PC-3 (cell line): ENCODE measurements at places on chromosomes 12 and 14. TPM values are rescaled to one million over a fixed set of nuclear protein-coding genes. Genes with fewer than 3 reads are reported as not detected.

The TAS2R13 gene
- 0.11 and 0.86 TPM in 2 replicates for total RNA-seq

The HOXC11 gene
- total RNA-seq: 0.84 and 1.2 TPM in 2 replicates

The MUCL1 gene
- total RNA-seq: not detected in 2 replicates

The POMT2 gene
- total RNA-seq: 57.6 and 67.6 TPM in 2 replicates

The GYS2 gene
- total RNA-seq: not detected in 2 replicates

The GPR84 gene
- total RNA-seq: not detected in 2 replicates

- no peaks in the 10 kb centered on the region for H3K27me3 ChIP-seq
- no peaks in the 10 kb centered on the region for H3K36me3 ChIP-seq
- DNase-seq: no peak
- H3K27ac ChIP-seq: no peak overlapping the region
Measured at GRCh38 chr12:6956021-6956727, 5.0 kb downstream of the PTPN6 start.

GRCh38 chr12:72081777-72082176 lies 143.1 kb downstream of the TPH2 start:
- no peak for DNase-seq
- no peaks in the 10 kb centered on the region for H3K36me3 ChIP-seq
- no peak overlapping the region for H3K4me3 ChIP-seq
- no peak overlapping the region for H3K27ac ChIP-seq

DNA sequence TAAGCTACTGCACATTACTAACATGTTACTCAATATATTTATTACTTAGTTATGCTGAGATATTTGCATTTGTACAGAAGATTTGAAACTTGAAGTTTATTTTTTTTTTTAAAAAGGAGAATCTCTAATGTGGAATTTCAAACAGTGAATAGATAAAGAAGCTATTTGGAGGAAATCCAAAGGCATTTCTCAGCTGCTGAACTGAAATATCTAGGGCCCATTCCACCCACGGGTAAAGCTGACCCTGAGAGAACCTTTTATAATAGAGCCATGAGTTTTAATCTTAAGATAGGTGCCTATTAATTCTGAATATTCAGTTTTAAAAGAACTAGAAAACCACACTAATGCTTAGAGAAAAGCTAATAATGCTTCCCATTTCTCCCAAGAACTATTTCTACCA lies 225.4 kb upstream of the CAND1 start:
- H3K4me1 ChIP-seq: peaks cover 81% of the 10 kb centered on the region
- H3K4me3 ChIP-seq: no peak overlapping the region
- no peaks in the 10 kb centered on the region for H3K36me3 ChIP-seq
- no peaks in the 10 kb centered on the region for H3K27me3 ChIP-seq

DNA sequence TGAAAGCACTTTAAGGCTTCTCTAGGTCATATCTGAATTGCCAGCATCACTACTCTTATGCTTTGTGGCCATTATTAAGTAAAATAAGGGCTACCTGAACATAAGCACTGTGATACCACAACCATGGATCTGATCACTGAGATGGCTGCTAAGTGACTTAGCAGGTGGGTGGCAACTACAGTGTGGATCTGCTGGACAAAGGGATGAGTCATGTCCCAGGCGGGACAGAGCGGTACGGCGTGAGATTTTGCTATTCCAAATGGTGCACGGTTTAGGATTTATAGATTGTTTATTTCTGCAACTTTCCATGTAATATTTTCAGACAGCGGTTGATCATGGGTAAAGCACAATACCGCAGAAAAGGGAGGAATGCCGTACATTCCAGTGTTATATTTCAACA lies 39.4 kb downstream of the MLXIP start:
- H3K4me1 ChIP-seq: peaks cover 2% of the 10 kb centered on the region; the same call in 1 of the 2 replicates
- DNase-seq: no peak
- H3K4me3 ChIP-seq: no peak overlapping the region
- H3K27me3 ChIP-seq: no peaks in the 10 kb centered on the region
- H3K27ac ChIP-seq: no peak overlapping the region
- no peaks in the 10 kb centered on the region; the same call in 1 of the 2 replicates for H3K36me3 ChIP-seq

DNA sequence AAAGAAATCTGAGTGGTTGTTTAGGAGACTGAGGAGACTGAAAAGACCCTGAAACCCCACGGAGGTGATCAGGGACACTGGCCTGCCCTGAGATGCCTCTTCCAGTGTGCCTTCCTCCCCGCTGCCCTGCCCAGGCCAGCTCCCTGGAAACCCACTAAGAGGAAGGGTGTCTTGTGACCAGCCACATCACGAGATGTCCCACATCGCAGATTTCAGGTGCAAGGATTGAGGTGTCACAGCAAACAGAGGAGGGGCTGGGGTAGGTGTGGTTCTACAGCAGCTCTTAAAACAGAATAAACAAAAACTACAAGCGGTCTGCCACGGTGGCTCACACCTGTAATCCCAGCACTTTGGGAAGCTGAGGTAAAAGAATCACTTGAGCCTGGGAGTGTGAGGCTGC lies 184.3 kb upstream of the C14orf180 start:
- no peaks in the 10 kb centered on the region for H3K4me1 ChIP-seq
- H3K27me3 ChIP-seq: peaks cover 81% of the 10 kb centered on the region
- H3K27ac ChIP-seq: no peak overlapping the region
- no peak for DNase-seq
- H3K4me3 ChIP-seq: no peak overlapping the region
- no peaks in the 10 kb centered on the region for H3K36me3 ChIP-seq

GRCh38 chr12:32516230-32516629 lies 116.9 kb downstream of the FGD4 start:
- H3K4me1 ChIP-seq: no peaks in the 10 kb centered on the region
- H3K36me3 ChIP-seq: no peaks in the 10 kb centered on the region
- no peak overlapping the region for H3K4me3 ChIP-seq
- DNase-seq: no peak

DNA sequence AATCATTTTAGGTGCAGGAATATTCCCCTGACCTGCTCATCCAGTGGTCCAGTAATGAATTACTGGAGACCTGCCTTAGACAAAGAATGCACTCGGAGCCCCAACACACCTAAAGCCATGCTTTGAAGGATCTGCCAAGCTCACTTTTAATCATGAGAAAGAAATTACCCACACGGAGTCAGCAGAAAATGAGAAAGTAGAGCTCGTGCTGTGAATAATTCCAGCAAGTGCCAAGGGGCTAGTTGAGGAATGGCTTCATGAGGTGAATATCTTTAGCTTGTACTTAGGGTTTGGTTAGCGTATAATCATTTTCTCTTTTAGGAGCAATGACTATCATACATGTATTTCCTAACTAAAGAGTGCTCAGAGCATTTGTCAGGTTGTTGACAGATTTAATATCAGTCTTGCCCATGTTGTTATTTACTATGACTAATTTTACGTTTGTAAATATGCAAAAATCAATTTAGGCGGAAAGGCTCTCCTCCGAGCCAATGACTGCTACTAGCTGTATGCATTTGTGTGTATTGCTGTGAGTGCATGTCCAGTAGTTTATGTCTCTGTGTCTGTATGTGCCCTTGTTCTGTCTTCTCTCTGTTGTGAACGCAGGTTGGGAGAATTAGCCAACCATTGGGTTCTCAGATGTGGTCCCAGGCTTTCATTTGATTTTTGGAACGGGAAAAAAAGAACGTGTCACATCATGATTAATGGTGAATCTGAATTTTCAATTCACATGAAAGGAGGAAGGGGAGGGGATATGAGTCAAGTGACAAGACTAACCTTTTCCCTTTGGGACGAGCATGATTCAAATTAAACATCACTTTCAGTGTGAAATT lies 98.4 kb downstream of the RMST start:
- peaks cover 31% of the 10 kb centered on the region for H3K4me1 ChIP-seq
- DNase-seq: peak; percentile 41
- H3K4me3 ChIP-seq: no peak overlapping the region
- no peak overlapping the region for H3K27ac ChIP-seq
- H3K36me3 ChIP-seq: no peaks in the 10 kb centered on the region
- no peaks in the 10 kb centered on the region for H3K27me3 ChIP-seq

DNA sequence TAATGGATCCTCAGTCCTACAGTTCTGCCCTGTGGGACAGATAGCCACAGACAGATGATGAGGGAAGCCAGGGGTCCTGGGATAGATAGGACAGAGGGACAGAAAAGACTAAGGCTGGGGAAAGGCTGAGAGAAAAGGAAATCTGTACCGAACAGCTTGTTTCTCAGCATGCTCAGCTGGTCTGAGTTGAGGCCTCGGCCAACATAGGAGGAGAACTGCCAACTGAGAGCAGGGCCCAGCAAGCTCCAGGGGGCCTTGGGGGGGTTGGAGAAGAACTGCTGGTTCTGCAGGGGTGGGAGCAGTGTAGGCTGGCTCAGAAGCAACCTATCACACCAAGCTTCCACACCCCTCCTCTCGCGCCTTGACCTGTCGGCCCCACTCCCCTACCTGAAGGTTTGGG lies 10.1 kb downstream of the IL23A start:
- DNase-seq: no peak

DNA sequence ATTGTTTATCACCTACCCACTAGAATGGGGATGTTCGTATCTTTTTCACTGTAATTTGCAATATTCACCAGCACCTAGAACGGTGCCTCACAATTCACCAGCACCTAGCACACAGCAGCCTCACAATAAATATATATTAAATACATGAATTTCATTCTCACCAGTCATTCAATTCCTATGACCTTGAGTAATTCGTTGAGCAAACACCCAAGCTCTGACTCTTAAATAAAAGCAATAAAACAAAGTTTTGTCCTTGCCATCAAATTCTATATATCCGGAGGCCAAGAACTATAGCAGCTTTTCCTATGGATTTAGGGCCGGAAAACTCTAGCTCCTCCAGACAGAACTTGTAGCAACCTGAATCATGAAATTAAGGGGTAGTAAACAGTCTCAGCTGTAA lies 981 bp downstream of the VTI1B start:
- peaks cover 14% of the 10 kb centered on the region for H3K36me3 ChIP-seq
- DNase-seq: peak; percentile 72
- peak overlapping the region; percentile 80 for H3K27ac ChIP-seq
- peak overlapping the region; percentile 84 for H3K4me3 ChIP-seq

DNA sequence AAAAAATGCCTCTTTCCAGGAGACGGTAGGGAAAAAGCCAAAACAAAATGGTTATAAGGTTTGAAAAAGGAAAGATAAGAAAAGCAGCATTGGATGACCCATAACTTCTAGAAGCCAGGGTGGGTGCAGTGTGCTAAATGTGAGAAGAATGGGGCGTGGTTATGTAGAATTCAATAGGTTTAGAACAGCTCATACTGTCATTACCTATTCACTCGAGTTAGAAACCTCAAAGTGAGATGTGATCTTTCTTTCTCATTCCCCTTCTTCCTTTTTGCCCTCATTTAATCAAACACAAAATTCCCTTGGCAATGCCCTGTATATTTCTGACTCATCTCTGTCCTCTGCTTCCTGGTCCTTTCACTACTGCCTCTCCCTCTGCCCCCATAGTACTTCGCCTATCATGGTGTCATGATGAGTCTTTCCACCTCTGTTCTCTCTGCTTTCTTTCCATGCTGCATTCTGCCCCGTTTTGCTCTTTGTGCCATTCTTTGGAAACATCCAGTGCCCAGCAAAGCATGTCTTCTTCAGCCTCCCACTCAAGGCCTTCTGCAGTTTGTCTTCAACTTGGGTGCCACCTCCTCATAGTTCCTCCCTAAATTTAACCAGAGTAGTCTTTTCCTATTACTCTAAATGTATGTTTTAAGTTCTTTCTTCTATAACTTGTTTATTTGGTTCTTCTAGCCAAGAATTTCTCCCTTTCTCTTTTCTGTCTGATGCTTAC lies 496.3 kb downstream of the NRXN3 start:
- H3K27me3 ChIP-seq: no peaks in the 10 kb centered on the region
- H3K4me1 ChIP-seq: no peaks in the 10 kb centered on the region
- DNase-seq: no peak

DNA sequence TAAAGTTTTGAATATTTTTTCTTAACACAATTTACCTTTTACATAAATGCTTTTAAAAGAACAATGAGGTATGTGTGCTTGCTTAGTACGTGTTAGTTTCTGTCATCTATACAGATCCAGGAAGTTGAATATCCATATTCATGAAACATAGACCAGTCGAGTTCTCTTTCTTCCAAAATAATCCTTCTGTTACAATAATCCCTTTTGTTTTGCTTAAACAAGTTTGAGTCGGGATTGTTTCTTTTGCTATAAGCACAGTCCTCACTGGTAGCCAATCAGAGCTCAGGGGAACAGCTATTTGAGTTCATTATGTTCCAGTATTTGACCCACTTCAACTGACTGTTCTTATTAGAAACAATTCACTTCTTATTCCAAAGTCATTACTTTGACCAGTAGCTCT lies 214.7 kb upstream of the FLRT2 start:
- H3K4me3 ChIP-seq: no peak overlapping the region
- no peaks in the 10 kb centered on the region for H3K27me3 ChIP-seq
- no peak for DNase-seq
- no peak overlapping the region for H3K27ac ChIP-seq

DNA sequence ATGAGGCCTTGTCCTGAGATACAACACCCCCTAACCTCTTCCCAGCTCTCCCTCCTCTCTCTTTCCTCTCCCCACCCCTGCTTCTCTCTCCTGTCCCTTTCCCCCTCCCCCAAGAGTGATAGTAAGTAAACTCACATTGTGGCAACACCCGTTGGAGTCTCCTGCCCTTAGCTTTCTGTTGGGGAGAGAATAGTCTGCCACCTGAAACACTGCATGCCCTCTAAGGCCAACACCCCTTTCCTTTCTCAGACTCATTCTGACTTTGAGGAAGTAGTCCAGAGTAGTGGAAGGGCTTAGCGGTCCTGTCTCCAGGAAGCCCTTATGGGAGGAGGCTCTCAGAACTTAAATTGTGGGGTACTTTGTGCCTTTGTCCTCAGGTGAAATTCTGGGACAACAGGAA lies 95.2 kb downstream of the PRKCH start:
- no peak for DNase-seq
- no peak overlapping the region for H3K27ac ChIP-seq
- H3K4me1 ChIP-seq: peaks cover 19% of the 10 kb centered on the region
- H3K4me3 ChIP-seq: no peak overlapping the region

DNA sequence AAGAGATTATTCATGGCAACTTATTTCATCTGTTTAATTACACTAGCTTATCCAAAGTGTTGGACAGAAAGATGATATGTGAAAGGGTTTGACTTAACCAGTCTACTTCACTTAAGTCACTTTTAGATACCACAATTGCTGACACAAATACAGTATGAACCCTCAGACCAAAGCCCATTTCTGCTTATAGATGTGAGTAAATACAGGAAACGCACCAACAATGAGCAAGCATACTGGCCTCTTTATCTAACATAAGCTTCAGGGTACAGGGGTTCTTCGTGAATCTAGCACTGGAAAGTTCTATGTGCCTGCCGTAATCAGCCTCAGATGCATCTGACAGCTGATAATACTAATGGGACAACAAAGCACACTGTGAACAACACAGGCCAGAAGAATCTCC lies 209.6 kb downstream of the MED13L start:
- H3K4me3 ChIP-seq: no peak overlapping the region
- no peaks in the 10 kb centered on the region for H3K36me3 ChIP-seq
- H3K27me3 ChIP-seq: no peaks in the 10 kb centered on the region
- no peak for DNase-seq
